Endodermal cell (in vitro differentiated cells): ENCODE measurements at places on chromosomes 11 and 22. TPM values are rescaled to one million over a fixed set of nuclear protein-coding genes. Genes with fewer than 3 reads are reported as not detected.

GRCh38 chr22:41075946-41076345, 16.4 kb upstream of the EP300 start:
- no peak for DNase-seq
- no peak overlapping the region for H3K4me3 ChIP-seq
- H3K36me3 ChIP-seq = no peaks in the 10 kb centered on the region

GRCh38 chr22:30444632-30445437, 19.3 kb downstream of the MTFP1 start:
- no peak overlapping the region for H3K4me3 ChIP-seq
- no peaks in the 10 kb centered on the region for H3K4me1 ChIP-seq
- H3K36me3 ChIP-seq = no peaks in the 10 kb centered on the region
- peak; percentile 93 for DNase-seq
- no peaks in the 10 kb centered on the region for H3K27me3 ChIP-seq

The OR4D5 gene
- 0.24 TPM in 1 of 2 replicates, not detected in the other for total RNA-seq

The OR52A1 gene
- total RNA-seq = 2.5 to 4.0 TPM (median 3.4 TPM) in 3 replicates

The RAB3IL1 gene
- total RNA-seq = 11.8 to 14.9 TPM (median 14.0 TPM) in 3 replicates

DNA sequence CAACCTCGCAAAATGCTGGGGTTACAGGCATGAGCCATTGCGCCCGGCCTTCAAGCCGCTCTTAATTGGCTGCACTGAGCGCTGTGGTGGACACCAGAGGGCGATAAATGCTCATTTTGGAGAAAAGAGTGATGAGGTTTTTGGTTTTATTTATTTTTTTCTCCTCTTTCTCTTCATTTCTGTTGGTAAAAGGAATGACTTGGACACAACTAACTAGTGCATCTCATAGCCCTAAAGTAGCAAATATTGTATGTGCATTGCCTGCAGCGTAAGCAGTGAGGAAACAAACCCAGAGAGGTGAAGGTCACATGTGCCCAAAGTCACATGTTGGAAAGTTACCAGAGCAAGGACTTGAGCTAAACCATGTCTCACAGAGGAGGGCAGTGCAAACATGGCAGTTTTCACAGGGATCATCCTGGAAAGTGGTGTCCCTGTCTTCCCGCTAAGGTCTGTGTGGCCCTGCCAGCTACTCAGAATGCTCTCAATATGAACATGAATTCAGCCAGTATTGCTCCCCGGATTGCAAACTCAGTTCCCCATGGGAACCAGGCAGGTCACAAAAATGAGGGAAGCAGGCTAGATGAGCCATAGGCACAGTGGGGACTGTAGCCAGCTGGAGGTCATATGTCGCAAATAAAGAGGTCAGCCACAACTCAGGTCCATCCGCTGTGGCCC, 8.6 kb upstream of the CD82 start:
- H3K27me3 ChIP-seq = no peaks in the 10 kb centered on the region
- no peak overlapping the region for H3K4me3 ChIP-seq
- peak; percentile 88 for DNase-seq
- peaks cover 4% of the 10 kb centered on the region for H3K4me1 ChIP-seq

GRCh38 chr11:65572356-65573051, at the start of gene FAM89B:
TSS of gene FAM89B (plus strand) at chr11:65572538. CDS start at chr11:65572670, 132 bp downstream.
- H3K4me3 ChIP-seq = peak within 1 kb of the TSS; percentile 88
- H3K27me3 ChIP-seq = peaks cover 25% of the 10 kb centered on the region
- peak; percentile 94 for DNase-seq
- no peaks in the 10 kb centered on the region for H3K36me3 ChIP-seq
- peak within 1 kb of the TSS; percentile 40 for H3K27ac ChIP-seq

GRCh38 chr22:47053726-47054141, 291.3 kb downstream of the TBC1D22A start:
- H3K4me3 ChIP-seq = no peak overlapping the region
- no peaks in the 10 kb centered on the region for H3K27me3 ChIP-seq
- DNase-seq = no peak
- H3K4me1 ChIP-seq = peaks cover 2% of the 10 kb centered on the region
- no peak overlapping the region for H3K27ac ChIP-seq
- peaks cover 5% of the 10 kb centered on the region for H3K36me3 ChIP-seq

GRCh38 chr11:16148301-16148931, 207.9 kb downstream of the SOX6 start:
- H3K4me1 ChIP-seq = no peaks in the 10 kb centered on the region
- peak overlapping the region; percentile 45 for H3K27ac ChIP-seq
- H3K36me3 ChIP-seq = no peaks in the 10 kb centered on the region
- no peaks in the 10 kb centered on the region for H3K27me3 ChIP-seq
- DNase-seq = no peak

GRCh38 chr11:31484497-31484896, 24.9 kb downstream of the IMMP1L start:
- no peak for DNase-seq
- H3K4me1 ChIP-seq = no peaks in the 10 kb centered on the region
- H3K27ac ChIP-seq = no peak overlapping the region
- H3K4me3 ChIP-seq = no peak overlapping the region
- H3K36me3 ChIP-seq = no peaks in the 10 kb centered on the region
- H3K27me3 ChIP-seq = no peaks in the 10 kb centered on the region

DNA sequence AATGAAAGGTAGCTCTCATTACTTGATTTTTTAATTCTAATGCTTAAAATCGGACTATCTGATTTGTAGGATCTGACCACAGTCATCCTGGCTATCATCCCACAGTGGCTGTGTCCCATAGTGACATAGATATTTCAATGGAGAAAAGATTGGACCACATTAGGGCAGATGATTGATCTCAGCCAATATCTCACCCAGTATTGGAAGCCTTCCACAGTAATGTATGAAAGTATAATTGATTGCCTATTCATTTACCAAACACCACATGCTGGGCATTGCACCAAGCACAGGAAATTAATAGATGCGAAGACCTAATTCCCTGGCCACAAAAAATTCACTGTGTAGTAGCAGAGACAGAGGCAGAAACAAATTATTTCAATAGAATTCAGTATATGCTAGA, 37.6 kb downstream of the FZD4 start:
- H3K4me3 ChIP-seq = no peak overlapping the region
- H3K27me3 ChIP-seq = no peaks in the 10 kb centered on the region
- H3K4me1 ChIP-seq = no peaks in the 10 kb centered on the region
- no peak for DNase-seq

- peak; percentile 37 for DNase-seq
- no peaks in the 10 kb centered on the region for H3K4me1 ChIP-seq
- no peak overlapping the region for H3K27ac ChIP-seq
- no peaks in the 10 kb centered on the region for H3K27me3 ChIP-seq
- no peak overlapping the region for H3K4me3 ChIP-seq
- H3K36me3 ChIP-seq = peaks cover 5% of the 10 kb centered on the region
Measured at GRCh38 chr11:2674658-2675131, 25.1 kb downstream of the KCNQ1OT1 start.

The KRTAP5-9 gene
- total RNA-seq = 0.31 and 0.34 TPM in 2 replicates

DNA sequence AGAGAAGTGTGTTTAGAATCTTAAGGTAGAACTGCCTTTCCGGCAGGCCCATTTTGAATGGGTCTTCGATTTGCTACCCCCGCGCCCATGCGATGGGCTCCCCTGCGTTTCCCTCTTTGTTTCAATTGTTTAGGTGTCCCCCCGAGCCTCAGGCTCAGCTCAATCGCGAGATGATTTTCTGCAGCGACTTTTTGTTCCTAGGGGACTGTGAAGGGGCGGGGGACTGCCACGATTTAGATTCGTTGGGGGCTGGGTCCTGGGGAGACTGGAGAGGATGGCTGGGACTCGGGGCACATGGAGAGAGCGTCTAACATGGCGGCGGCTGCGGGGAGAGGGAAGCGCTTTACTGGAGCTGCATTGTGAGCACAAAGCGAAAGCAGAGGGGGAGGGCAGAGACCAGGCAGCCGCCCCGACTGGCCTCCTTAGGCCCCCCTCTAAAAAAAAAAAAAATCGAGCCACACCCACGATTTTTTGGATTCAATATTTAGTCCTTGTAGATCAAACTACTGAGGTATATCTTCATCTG, 1.7 kb downstream of the CAPRIN1 start:
- H3K4me3 ChIP-seq = peak overlapping the region; percentile 90
- H3K27ac ChIP-seq = peak overlapping the region; percentile 97
- H3K27me3 ChIP-seq = no peaks in the 10 kb centered on the region
- DNase-seq = peak; percentile 85
- peaks cover 43% of the 10 kb centered on the region for H3K36me3 ChIP-seq
- peaks cover 3% of the 10 kb centered on the region for H3K4me1 ChIP-seq

The OR9I1 gene
- not detected in 3 replicates for total RNA-seq

The HPX gene
- total RNA-seq = 1.9 to 5.0 TPM (median 3.9 TPM) in 3 replicates

GRCh38 chr22:27952091-27952490, 33.0 kb upstream of the PITPNB start:
- H3K27me3 ChIP-seq = no peaks in the 10 kb centered on the region
- no peak for DNase-seq
- no peak overlapping the region for H3K4me3 ChIP-seq
- H3K27ac ChIP-seq = no peak overlapping the region

The CRYAB gene
- total RNA-seq = 0.84 and 1.0 TPM in 2 replicates

DNA sequence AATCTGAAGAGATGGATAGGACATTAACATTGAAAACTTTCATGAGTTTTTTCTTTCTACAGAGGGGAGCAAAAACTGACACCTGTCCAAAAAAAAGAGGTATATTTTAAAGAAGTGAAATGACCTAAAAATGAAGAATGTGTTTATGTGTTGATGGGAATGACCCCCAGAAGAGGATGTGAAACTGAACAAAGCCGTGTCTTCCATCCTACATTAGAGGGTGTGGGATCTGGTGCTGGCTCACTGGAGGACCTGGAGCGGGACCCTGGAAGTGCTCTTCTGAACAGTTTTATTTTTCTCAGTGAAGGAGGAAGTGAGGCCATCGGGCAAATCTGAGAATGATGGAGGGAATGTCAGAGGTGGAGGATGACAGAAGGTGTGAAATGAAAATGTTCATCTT, 470.1 kb downstream of the NTM start:
- H3K27me3 ChIP-seq = no peaks in the 10 kb centered on the region
- H3K36me3 ChIP-seq = no peaks in the 10 kb centered on the region
- H3K4me3 ChIP-seq = no peak overlapping the region
- DNase-seq = no peak
- H3K4me1 ChIP-seq = peaks cover 4% of the 10 kb centered on the region

- H3K27ac ChIP-seq = peak overlapping the region; percentile 55
- no peak overlapping the region for H3K4me3 ChIP-seq
- H3K27me3 ChIP-seq = no peaks in the 10 kb centered on the region
- peak; percentile 73 for DNase-seq
Measured at GRCh38 chr22:37752189-37753087, 55.3 kb upstream of the GCAT start.

The MISFA gene
- 2.9 to 7.9 TPM (median 5.3 TPM) in 3 replicates for total RNA-seq

DNA sequence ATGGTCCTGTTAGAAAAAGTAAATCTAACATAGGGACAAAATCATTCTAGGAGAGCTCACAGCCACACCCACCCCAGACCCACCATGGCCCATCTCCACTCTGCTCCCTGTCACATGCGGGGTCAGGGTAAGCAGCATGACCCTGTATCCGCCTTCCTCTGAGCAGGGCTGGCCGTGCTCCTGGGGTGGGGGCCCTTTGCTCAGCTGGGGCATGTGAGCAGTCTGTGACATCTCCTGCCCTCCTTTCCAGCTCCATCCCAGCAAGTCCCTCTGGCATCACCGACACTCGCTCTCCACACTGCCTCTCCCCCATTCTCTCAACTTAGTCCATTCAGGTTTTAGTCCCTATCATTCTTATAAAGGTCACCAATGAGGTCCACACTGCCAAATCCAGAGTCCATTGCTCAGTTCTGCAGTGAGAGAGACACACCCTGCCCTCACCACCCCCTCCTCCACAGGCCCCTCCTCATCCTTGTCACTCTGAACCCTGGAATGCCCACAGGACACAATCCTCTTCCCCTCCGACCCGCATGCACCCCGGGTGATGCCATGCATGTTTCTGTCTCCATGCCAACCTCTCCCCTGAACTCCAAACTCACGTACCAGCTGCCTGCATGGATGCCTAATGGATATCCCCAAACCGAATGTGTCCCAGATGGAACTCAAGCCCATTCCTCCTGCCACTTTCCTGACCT, 65.1 kb upstream of the PITPNB start:
- H3K36me3 ChIP-seq = peaks cover 17% of the 10 kb centered on the region
- no peak overlapping the region for H3K4me3 ChIP-seq
- H3K4me1 ChIP-seq = no peaks in the 10 kb centered on the region
- peak; percentile 24 for DNase-seq
- no peak overlapping the region for H3K27ac ChIP-seq

DNA sequence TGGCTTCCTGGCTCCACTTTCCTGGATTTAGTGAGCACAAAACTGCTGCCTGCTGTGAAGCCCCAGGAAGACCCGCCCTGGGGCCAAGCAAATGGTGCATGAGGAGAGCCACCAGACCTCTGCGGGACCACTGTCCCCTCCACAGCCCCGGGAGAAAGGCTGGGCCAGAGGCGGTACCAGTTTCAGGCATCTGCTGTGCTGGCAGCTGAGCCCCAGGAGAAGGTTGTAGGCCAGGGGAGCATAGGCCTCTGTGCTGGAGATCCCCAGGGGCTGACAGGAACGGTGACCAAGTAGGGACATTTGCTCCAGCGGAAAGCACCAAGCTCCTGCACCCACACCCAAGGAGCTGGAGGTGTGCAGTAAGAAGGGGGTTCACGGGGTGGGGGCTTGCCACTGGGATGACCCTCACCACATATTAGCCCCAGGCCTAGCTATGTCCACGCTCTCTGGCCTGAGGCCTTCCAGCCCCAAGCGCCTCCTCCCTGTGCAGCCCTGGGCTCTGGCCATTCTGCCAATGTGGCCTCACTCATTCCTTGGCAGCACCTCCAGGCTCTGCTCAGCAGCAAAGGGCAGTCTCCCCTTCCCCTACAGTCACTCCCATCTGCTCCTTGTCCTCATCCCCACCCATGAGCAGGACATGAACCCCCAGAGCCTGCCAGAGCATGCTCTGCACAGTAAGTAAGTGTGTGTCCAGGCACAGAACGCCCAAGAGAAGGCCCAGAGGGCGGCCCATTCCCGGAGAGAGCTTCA, 24.0 kb upstream of the COMT start:
- no peak for DNase-seq
- H3K27me3 ChIP-seq = no peaks in the 10 kb centered on the region
- peaks cover 15% of the 10 kb centered on the region for H3K36me3 ChIP-seq
- no peak overlapping the region for H3K4me3 ChIP-seq
- H3K27ac ChIP-seq = no peak overlapping the region

The SAA4 gene
- not detected in 2 replicates for total RNA-seq

- DNase-seq = no peak
- H3K4me3 ChIP-seq = no peak overlapping the region
- no peaks in the 10 kb centered on the region for H3K4me1 ChIP-seq
- no peaks in the 10 kb centered on the region for H3K27me3 ChIP-seq
Measured at GRCh38 chr22:45428391-45429385, 15.2 kb downstream of the RIBC2 start.

The C11orf86 gene
- total RNA-seq = not detected in 3 replicates

The MMP10 gene
- total RNA-seq = 0.16 TPM in 1 of 2 replicates, not detected in the other

DNA sequence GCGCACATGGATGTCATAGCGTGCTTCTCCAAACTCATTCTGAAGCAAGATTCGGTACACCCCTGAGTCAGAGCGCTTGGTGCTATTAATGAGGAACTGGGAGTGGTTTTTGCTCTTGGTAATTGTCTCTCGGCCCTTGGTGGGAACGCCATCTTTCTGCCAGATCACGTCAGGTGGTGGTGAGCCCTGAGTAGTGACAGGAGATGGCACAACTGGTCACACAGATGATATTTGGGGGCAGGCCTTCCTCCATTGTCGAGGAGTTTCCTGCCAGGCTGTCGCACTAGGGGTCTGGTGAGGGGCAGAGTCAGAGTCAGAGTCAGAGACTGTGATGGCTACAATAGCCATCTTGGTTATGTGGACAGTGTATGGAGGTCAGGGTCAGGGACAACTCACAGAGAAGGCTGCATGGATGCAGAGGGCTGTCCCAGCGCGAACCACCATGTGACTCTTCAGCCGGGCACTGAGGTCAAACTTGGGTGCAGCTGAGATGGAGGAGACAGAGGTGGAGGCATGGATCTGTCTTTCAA, 9.3 kb downstream of the TMEM86A start:
- H3K4me3 ChIP-seq = no peak overlapping the region
- H3K27ac ChIP-seq = no peak overlapping the region
- H3K27me3 ChIP-seq = peaks cover 17% of the 10 kb centered on the region
- no peak for DNase-seq
- H3K36me3 ChIP-seq = no peaks in the 10 kb centered on the region
